ENCODE measurements at places on chromosomes 12 and 14. TPM values are rescaled to one million over a fixed set of nuclear protein-coding genes. Genes with fewer than 3 reads are reported as not detected.

KLRG1 gene
- 23.6 TPM for total RNA-seq

SLC10A1 gene
- not detected for total RNA-seq

KRT85 gene
- total RNA-seq = not detected

NOXRED1 gene
- 0.21 TPM for total RNA-seq

PARP11 gene
- total RNA-seq = 12.2 TPM

GLI1 gene
- total RNA-seq = 0.10 TPM

NKX2-1 gene
- total RNA-seq = not detected

RAB3IP gene
- total RNA-seq = 19.0 TPM

GUCY2C gene
- not detected for total RNA-seq

DDX51 gene
- 14.8 TPM for total RNA-seq

MEG3 gene
- 1.7 TPM for total RNA-seq
